Ovary (tissue), 10 donors: ENCODE measurements at places on chromosomes 6 and 20.
A peak's percentile ranks its signal among the peaks of the same experiment; 100 is the strongest.

- no peaks in the 10 kb centered on the region for H3K36me3 ChIP-seq
- H3K4me3 ChIP-seq: no peak overlapping the region
- H3K4me1 ChIP-seq: no peaks in the 10 kb centered on the region
- H3K27ac ChIP-seq: no peak overlapping the region
- DNase-seq: no peak
- no peaks in the 10 kb centered on the region for H3K27me3 ChIP-seq
Measured at GRCh38 chr6:38871741-38872568, 156.8 kb downstream of the DNAH8 start.

DNA sequence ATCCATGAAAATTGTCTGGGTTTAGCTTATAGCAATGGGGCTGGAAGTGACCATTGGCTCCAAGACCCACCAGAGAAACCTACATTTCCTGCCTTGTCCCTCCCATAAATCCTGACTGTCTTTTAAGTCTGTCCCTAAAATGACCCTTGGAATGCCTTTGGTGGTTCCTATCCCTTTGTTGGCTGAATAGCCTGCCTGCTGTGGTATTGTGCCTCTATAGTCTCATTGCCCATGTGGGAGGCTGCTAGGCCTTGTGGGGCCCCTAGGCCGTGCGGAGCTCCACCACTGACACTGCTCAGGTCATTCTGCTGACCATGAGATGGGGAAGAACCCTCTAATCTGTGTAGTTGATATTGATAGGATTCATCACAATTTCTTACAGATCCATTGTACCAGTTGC is 43.3 kb downstream of the SCP2D1 start:
- H3K27ac ChIP-seq: no peak overlapping the region
- no peak for DNase-seq
- H3K36me3 ChIP-seq: no peaks in the 10 kb centered on the region
- no peak overlapping the region for H3K4me3 ChIP-seq

DNA sequence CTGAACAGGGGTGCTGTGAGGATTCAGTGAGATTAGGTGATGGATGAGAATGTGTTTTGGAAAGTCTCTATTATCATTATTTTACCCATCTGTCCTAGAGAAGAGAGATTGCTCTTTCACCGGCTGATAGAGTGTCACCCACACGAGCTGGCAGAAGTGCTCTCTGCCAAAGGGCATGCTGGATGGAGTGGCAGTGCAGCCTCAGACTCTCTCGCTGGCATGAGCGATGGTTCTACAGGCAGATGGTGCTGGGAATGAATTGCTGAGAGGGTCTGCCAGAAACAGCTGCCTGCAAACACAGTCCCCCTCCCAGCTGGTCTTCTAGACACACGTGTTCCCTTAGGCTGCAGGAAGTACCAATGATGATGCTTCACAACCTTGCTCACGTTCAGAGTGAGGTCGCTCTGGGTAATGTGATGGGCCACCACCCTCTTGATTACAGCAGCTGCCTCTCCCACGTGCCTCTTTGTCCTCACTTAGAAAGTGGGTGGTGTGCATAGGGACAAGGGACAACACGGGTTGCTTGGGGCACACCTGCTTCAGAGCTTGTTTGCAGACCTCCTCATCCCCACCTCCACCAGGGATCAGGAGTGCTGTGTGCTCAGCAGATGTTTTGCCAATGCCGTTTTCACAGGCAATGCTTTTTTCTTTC is 84.7 kb downstream of the FOXA2 start:
- H3K4me1 ChIP-seq: no peaks in the 10 kb centered on the region
- no peak for DNase-seq
- H3K4me3 ChIP-seq: no peak overlapping the region
- H3K27me3 ChIP-seq: no peaks in the 10 kb centered on the region
- no peaks in the 10 kb centered on the region for H3K36me3 ChIP-seq
- no peak overlapping the region for H3K27ac ChIP-seq

- no peak for DNase-seq
- H3K36me3 ChIP-seq: no peaks in the 10 kb centered on the region
- no peak overlapping the region for H3K4me3 ChIP-seq
Measured at GRCh38 chr20:45073221-45073620, 27.7 kb downstream of the KCNS1 start.

- no peak overlapping the region for H3K4me3 ChIP-seq
- no peaks in the 10 kb centered on the region for H3K36me3 ChIP-seq
- no peaks in the 10 kb centered on the region for H3K27me3 ChIP-seq
- no peaks in the 10 kb centered on the region for H3K4me1 ChIP-seq
Measured at GRCh38 chr6:39072830-39073229, 24.2 kb downstream of the GLP1R start.

GRCh38 chr6:155143578-155144106 is 120.2 kb upstream of the CLDN20 start:
- H3K4me3 ChIP-seq: peak overlapping the region; percentile 11
- no peak for DNase-seq
- H3K27me3 ChIP-seq: no peaks in the 10 kb centered on the region
- H3K4me1 ChIP-seq: peaks cover 1% of the 10 kb centered on the region
- H3K27ac ChIP-seq: peak overlapping the region; percentile 42
- H3K36me3 ChIP-seq: no peaks in the 10 kb centered on the region
